ENCODE measurements at places on chromosomes 6 and 20.

DNA sequence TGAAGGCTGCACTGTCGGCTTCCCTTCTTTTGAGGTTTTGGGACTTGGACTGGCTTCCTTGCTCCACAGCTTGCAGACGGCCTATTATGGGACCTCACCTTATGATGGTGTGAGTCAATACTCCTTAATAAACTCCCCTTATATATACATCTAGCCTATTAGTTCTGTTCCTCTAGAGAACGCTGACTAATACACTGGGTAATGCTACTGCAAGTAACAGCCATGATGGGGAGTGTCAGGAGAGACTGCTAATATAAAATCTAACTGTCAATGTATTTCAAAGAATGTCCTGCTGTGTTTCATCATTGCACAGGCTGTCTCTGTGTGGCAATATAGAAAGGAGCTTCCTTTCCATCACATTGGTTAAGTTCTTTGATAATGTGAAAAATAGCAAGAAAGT lies 57.7 kb upstream of the UST start:
- DNase-seq, result no peak

DNA sequence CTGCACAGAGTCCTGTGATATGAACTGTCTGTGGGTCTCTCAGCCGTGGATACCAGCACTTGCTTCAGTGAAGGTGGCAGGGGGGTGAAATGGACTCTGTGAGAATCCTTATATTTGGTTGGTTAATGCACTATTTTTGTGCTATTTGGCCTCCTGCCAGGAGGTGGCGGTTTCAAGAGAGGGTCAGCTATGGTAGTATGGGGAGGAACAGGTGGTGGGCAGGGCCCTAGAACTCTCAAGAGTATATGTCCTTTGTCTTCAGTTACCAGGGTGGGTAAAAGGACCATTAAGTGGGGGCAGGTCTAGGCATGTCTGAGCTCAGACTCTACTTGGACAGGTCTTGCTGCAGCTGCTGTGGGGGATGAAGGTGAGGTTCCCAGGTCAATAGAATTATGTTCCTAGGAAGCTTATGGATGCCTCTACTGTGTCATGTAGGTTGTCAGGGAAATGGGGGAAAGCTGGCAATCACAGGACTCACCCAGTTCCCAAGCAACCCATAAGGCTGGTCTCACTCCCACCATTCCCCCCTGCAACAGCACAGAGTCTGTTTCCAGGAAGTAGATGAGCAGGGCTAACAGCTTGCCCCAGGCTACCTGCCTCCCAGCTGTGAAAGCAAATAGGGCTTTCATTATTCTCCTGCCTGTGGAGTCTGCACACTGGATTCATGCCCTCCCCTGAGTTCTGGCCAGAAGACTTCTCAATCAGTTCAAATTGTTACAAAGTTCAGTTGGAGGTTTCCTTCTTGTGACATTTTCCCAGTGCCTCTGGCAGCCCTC lies 56.8 kb upstream of the PHIP start:
- DNase-seq, result no peak

- DNase-seq, result no peak
Measured at GRCh38 chr20:42123981-42124473, 505.9 kb upstream of the CHD6 start.

- DNase-seq, result no peak
Measured at GRCh38 chr6:153767127-153767526, 271.9 kb upstream of the OPRM1 start.

DNA sequence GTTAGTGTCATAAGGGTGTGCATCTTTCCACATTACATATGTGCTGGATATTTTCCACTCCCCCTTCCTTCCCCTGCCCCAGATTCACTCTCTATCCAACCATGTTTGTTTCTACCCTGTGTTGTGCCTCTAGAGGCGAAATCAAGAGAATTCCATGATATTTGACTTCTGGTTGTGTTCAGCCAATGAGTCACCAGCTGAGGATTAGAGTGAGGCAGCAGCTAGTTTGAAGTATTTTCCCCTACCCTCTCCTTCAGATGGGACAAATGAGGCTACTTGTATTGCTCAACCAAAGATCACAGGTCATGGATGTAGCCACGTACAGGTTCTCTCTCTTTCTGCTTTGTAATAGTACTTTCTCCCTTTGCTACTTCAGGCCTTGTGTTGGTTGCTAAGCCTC lies 24.5 kb upstream of the OR2J2 start:
- DNase-seq, result no peak

GRCh38 chr20:47373206-47373733 lies 16.8 kb upstream of the ZMYND8 start:
- DNase-seq, result no peak

GRCh38 chr20:44073675-44074071 lies 113.3 kb downstream of the JPH2 start:
- DNase-seq, result no peak

DNA sequence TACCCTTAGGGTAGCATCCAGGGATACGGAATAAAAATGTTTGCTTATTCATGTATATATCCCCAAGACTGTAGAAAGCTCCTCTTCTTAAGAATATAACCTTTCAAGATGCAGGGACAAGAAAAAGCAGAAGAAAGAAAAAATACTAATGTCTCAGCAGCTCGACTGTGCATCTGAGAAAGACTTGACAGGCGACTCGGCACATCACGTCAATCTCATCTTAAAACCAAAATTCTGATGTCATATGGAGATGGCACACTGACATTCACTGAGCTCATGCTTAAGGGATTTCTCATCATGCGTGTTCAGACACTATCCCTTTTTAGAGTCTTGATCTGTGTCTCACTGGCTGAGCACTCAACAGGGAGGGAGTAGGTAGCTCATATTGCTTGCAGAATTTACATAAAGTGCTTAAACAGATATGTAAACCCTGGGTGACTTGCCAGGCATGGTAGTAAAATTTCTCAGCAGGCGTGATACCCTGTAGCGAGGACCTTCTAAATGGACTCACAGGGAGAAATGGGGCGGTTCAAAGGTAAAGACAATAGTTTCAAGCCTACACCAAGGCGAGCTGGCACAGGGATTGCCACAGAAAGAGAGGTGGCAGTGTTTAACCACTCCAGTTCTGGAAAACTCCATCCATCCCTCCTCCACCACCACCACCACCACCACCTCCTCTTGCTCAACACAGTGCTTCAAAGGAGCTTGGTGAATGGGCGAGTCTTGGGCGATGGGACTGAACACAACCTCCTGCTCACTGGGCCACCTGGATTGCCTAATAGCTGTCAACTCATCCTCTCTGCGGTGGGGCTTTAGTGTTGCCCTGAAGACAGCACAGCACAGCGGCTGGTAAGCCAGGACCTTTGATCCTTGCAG lies 330.5 kb downstream of the TFAP2A start:
- no peak for DNase-seq

GRCh38 chr6:42449917-42450476 lies 1.7 kb downstream of the TRERF1 start:
- DNase-seq, result no peak

DNA sequence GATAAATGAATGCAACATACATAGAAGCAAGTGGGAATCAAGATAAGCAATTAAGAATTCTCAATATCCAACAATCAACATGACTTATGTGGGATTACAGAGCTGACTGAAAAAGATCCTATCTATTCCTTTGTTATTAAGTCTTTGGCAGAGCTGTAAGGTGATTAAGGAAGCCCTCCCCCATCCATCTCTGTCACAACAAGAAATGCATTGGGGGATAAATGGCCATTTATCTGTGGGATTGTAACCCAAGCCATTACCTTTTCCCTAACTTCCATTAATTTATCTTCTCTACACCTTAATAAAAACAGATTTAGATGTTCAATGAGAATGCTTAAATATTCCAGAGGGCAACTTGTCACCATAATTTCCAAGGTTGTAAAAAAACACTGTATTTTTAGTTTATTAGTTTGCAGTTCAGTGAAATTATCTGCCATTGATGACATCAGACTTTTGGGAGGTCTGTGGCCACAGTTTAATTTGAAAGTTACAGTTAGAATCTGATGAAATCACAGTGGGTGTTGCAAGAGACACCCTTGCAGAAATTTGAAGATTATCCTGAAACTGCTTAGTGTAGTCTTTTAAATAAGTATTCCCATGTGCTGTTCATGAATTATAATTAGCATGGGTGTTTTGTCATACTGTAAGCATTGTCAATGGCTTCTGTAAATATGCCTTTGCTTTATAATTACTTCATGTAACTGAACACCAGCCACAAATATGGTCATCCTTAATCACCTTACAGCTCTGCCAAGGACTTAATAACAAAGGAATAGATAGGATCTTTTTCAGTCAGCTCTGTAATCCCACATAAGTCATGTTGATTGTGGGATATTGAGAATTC lies 49.4 kb upstream of the FYN start:
- DNase-seq, result no peak

GRCh38 chr6:136718476-136718875 lies 73.8 kb downstream of the MAP3K5 start:
- DNase-seq, result no peak

- no peak for DNase-seq
Measured at GRCh38 chr20:63612276-63612931, 14.5 kb downstream of the GMEB2 start.

GRCh38 chr20:43209831-43210230 lies 20.1 kb upstream of the PTPRT start:
- DNase-seq, result no peak

DNA sequence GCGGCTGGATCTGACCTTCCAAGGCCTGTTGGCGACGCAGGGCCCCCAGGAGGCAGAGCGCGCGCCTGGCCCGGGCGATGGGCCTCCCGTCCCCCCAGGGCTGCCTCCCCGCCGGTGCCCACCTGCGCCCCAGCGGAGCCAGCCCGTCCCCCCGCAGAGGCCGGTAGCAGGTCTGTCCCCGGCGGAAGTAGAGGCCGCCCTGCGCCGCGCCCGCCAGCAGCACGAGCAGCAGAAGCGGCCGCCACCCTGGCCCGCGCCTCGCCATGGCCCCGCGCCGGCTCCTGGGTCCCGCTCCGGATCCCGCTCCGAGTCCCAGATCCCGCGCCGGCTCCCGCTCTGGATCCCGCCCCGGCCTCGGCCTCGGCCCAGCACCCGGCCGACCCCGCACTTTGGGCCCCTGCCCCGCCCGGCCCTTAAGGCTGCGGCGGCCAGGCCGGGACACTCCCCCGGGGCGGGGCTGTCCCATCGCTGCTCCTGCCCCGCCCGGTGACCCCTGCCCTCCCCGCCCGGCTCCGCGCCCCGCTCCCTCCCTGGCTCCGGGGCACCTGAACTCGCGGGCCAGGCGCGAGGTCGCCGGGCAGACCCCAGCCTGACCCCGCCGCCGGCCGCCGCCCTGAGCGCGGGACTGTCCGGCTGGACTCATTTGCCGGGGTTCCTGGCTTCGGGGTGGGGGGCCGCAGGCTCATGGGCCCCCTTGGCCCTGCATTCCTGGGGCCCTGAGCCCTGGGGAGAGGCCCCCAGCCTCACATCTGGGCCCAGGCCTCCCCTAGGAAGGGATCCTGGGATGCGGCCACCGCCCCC lies at the start of gene CTSZ:
CTSZ (minus strand) TSS at position 391 of the 801 bp plus-strand sequence; CDS start at position 265, 126 bp downstream.
- DNase-seq, result peak; percentile 54

DNA sequence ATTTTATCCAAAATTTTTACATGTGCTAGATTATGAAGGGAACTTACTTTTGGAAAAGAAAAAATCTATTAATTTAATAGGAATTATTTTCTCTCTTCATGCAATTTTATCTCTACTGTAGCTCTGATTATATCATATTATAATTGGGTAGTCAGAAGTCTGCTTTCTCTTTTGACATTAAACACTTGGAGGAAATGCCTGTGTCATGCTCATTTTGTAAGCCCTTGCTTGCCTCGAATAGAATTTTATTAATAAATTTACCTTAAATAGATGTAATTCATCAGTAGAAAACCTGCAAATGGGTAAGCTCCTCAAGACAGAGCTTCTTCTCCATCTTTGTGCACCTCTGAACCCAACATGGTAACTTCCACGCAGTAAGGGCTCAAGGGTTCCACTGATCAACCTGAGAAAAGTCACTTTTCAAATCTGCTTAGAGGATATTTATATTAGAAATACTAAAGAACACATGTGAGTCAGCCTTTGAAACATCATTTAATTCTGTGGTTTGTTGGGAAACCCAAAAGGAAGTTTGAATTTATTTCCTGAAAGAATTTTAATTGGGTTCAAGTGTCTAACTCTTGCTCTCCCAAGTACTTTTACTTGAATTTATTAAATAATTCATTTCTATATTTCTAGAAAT lies 266.0 kb downstream of the ALDH8A1 start:
- no peak for DNase-seq

DNA sequence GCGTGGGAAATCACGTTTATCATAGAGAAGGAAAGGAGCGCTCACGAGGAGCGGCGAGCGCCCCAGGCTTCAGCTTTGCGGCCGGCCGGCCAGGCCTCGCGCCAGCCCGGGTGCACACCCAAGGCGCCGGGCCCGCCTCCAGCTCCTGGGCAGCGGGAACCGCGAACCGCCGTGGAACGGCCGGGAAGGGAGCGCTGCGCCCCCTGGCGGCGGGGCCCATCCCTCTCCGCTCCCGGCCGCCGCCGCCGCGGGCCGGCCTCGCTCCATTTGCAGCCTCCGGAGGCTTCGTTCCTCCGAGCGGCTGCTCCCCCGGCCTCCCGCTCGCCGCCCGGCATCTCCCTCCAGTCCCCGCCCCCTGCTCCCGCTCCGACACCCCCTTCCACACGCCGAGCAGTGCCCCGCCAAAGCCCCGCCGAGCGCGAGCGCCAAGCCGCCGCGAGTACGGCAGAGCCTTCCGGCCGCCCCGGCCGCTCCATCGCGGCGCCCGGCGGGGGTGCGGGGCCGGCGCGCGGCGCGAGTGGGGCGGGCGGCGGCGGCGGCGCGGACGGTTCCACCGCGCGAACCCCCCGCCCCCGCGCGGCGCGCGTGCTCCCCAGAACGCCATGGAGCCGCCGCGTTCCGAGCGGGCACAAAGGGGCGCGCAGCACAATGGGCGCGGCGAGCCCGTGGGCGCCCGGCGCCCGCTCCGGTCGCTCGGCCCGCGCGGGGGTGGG lies 946 bp downstream of the BEND3 start:
- DNase-seq, result peak; percentile 74

- DNase-seq, result no peak
Measured at GRCh38 chr6:35471836-35472345, 3.7 kb downstream of the RPL10A start.

DNA sequence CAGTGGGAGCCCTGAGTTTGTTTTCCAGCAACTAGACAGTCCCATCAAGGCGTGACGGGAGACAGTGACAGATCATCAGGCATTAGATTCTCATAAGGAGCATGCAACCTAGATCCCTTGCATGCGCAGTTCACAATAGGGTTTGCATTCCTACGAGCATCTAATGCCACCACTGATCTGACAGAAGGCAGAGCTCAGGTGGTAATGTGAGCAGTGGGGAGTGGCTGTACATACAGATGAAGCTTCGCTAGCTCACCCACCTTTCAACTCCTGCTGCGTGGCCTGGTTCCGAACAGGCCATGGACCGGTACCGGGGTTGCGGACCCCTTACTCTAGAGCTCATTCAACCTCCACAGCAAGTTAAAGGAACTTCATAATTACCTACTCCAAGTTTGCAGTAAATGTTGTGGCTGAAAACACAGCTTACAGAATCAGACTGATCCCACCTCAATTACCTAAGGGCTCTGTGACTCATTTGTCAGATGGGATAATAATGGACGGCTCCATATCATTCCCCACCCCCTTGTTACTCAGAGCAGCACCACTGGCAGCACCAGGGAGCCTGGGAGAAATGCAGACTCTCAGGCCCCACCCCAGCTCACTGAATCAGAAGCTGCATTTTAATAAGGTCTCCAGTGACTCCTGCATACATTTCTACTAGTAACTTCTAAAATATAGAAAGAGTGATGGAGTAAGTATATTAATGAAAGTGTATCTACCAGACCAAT lies 15.7 kb downstream of the PXMP4 start:
- no peak for DNase-seq
